Hippocampal formation (tissue), 2 donors: ENCODE measurements at places on chromosomes 4 and X.

DNA sequence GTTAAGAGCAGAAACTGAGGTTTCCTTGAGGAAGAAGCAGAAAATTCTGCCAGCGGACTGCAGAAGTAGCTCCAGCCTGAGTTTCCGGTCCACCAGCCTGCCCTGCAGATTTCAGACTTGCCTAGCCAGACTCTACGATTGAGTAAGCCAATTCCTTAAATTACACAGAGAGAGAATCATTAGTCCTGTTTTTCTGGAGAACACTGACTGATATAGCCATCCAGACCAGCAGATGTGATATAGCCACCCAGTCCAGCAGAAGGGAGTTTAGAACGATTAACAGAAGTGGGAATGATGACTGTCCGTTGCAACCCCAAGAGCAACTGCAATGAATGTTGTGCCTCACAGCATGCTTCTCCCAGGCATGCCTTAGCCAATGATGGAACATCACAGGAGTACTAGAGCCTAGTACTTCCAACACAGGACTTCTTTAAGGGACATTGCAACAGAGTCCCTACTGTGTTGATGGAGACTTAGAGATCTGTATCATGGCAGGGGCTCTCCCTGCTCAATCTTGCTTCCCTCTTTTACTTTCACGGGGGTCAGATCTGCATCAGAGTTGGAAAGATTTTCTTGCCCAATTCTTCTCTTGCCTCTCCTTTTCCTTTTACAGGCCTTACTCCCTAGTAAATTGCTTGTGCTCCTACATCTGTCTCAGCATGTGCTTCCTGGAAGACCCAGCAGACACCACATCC lies 264.6 kb upstream of the CLNK start:
- DNase-seq: no peak

DNA sequence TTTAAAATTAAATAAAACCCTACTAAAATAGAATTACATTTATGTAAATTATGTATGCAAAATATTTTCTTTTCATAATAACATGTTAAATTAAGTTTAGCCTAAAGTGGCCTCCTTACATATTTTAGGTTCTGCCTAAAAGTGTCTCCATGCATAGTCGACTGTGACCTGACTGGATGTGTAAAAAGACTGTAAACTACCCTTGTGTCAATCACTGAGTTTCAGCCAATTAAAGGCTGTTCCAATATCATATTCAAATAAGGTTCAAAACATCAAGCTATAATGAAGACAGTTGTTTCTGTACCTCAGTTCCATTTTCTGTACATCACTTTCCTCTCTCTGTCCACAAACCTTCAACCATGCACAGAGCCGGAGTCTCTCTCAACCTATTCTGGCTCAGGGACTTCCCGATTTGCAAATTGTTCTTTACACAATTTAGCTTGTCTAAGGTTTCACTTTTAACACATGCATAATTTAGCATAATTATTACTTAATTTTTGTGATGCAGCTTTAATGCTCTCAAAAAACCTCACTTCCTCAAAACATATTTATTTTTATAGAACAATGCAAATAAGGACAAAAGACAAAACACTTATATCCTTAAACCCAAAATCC lies 60.1 kb downstream of the SH3RF1 start:
- no peak for DNase-seq

DNA sequence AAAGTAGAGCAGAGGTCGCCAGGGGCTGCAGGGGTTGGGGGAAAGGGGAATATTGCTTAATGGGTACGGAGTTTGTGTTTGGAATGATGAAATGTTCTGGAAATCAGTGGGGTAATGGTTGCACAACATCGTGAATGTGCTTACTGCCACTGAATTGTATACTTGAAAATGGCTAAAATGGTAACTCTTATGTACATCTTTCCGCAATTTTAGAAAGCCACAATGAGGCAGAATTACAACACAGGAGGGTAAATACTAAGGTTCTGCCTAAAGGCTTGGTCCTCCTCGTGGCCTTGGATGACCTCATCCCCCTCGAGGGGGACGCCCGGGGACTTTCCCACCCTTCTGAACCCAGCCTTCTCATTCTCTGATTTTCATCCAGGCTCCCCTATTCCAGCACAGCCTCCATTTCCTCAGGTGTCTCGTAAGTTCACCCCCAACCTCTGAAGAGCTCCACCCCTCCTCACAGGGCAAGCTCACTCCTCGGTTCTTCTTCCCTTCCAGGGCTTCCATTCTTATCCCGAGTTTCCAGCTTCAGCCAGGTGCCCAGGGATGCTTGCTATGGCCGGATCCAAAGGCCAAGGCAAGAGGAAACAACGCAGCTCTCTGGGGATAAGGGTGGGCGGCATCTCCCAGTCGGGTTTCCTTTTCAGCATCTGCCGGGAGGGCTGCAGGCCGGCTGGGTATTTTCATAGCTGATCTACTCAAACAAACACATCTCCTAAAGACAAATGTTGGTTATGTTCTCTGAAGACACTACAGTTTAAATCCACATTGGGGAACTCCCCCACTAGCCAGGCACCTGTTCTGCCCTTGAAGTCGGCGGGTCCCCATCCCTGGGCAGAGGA lies 71.3 kb upstream of the ACSL1 start:
- no peak for DNase-seq

DNA sequence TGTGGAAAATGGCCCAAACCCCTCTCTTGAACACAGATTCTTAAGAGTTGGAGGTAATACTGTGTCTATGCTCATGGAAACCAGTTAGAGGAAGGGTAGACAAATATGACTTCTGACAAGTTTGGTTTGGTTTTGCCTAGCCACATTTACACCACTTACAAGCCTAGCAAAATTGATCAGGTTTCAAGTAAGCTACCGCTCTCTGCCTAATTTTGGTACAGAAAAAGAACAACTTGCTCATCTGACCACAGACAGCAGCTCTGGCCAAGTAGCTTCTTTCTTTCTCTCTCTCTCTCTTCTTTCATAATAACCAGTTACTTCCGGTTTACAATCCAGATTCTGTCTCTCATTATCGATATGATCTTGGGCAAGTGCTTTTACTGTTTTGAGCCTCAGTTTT lies 260.0 kb downstream of the GLUD2 start:
- DNase-seq: no peak

GRCh38 chr4:100189820-100190642 lies at the start of gene DDIT4L:
Gene DDIT4L (minus strand): TSS chr4:100190468. CDS start chr4:100189983, 485 bp downstream.
- DNase-seq: no peak

DNA sequence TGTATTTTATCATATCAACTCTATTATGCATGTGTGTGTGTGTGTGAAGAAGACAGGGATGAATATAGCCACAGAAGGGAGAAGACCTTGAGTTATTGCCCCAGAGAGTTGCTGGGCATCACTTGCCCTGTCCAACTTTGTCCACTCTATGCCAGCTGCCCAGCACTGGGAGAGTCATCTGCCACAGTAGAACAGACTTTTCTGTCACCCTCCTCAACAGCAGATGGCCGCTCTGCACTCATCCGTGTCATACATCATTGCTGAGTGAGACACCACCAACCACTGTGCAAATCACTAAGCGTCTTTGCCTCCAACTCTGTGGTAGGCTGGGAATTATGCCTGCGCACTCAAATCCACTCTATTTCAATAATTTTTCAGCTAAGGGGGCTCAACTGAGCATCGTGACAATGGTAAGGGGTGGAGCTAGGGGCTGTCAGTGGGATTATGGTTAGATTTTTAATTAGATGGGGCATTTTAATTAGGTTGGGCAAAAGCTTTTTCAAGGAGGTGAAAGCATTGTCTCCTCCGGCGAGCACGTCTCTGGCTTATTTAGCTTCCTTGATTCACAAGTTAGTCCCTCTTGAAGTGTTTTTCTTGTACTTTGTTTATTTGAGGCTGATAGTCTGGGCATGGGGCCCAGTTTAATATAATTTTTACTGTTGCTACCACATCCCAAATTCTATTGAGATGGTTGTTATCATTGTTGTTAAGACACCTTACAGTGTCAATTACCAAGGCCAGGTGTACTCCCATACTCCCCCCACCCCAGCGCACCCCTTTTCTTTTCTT lies 100.1 kb upstream of the KLF3 start:
- DNase-seq: peak; percentile 72

- no peak for DNase-seq
Observed at GRCh38 chrX:109691277-109691676, 41.8 kb downstream of the ACSL4 start.

- DNase-seq: no peak
Observed at GRCh38 chr4:168797194-168797593, 212.9 kb downstream of the CBR4 start.

DNA sequence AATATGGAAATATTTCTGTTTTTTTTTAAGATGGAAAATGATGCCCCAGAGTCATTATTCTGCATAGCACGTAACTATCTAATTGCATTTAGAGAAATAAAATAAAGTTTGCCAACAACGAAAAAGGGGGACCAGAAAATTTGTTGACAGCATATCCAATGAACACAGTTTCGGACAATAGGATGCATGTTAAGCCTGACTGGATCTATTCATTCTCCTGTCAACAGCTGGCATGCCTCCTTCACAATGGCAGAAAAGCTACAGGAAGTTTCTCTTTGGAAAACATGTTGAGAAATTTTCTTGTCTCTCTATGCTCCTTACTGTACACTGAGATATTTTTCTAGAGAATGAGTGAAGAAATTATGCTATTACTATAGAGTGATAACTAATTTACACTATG lies 262.5 kb downstream of the GRID2 start:
- DNase-seq: no peak

DNA sequence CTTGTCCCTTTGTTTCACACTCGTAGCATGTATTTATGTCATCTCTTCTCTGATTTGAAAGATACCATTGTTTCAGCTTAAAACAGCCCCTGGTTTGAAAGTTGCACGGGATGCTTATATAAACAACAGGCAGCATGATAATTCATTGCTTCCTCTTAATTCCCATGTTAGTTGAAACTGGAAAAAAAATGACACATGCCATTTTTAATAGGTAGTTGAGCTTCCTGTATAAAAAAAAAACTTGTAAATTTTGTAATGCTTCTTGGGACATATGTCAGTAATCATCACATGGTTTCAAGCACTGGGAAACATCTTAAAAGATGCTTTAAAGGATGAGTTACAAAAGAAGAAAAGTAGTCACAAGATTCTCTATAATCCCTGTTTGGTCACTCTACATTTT lies 243.0 kb downstream of the PALLD start:
- no peak for DNase-seq

DNA sequence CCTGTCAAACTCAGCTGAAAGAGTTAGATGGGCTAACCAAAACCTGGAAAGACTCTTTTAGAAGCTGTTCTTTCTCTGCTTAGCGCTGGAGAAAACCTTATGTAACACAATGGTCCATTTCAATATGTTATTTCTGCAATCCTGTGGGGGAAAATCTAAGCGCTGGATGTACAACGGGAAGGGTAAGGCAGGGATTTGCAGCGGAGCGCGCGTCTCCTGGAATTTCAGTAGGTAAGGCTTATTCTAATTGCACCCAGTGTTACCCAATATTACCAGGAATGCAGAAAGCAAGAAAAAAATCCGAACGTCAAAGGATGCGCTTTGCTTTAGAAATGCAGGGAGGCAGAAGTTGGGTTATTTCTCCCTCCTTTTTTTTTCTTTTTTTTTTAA lies 2.0 kb downstream of the HS3ST1 start:
- no peak for DNase-seq

DNA sequence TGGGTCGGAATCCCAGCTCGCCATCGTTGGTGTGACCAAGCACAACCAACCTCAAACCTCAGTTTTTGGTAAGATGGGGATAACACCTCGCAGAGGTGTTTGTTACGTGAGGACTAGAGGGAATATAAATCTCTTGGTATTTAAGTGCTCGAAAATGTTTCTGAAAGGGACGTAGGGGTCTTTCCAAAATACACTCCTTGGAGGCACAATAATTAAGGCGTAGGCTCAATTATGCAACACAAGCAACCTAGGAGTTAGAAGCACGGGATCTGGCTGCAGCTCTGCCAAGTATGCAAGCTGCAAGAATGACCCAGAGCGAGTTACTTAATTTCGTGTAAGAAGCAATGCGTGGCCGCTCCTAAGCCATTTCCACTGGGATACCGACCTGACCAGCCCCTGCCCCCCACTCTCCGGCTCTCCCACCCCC lies 552 bp downstream of the ADH5 start:
- DNase-seq: peak; percentile 58

DNA sequence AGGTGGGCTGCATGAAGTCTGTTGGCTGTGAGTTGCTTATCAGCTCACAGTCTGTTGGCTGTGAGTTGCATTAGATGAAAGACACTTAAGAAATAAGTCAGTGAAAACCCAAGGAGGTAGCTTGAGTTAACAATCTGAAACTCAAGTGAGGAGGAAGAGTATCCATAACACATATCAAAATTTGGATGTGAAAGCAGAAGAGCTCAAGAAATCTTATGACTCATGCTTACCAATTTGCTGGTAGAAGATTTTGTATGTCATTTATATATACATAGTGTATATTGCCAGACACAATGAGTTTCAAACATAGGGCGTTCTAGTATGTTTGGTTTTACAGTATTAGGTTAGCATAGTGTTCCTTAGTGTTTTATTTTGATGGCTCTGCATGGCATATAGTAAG lies 107.4 kb downstream of the DDIT4L start:
- no peak for DNase-seq

DNA sequence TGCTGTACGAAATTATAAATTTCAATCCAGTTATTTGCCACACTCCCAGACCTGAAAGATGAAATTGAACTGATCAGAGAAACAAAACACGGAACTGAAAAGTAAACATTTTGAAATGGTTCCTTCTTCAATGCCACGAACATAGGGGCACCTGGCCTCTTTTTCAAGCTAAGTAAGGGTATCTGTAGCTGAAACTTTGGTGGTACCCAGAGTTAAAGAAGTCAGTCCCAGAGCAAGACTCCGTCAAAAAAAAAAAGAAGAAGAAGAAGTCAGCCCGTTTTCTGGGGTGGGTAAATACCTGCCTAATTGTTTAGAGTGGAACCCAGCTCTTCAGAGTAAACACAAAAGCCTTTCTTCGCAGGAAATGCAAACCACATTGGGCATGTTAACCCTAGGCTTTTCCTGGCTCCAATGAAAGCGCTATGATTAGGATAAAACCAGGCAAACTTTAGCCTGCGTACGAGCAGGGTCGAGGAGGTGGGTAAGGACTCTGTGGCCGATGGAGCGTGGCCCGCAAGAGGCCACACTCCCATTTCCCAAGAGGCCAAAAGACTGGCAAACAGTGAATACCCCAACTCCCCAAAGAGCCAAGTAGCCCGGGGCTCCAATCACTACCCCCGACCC lies 1.3 kb downstream of the ANTXR2 start:
- DNase-seq: no peak

GRCh38 chrX:80432863-80433262 lies 12.6 kb downstream of the TENT5D start:
- no peak for DNase-seq

DNA sequence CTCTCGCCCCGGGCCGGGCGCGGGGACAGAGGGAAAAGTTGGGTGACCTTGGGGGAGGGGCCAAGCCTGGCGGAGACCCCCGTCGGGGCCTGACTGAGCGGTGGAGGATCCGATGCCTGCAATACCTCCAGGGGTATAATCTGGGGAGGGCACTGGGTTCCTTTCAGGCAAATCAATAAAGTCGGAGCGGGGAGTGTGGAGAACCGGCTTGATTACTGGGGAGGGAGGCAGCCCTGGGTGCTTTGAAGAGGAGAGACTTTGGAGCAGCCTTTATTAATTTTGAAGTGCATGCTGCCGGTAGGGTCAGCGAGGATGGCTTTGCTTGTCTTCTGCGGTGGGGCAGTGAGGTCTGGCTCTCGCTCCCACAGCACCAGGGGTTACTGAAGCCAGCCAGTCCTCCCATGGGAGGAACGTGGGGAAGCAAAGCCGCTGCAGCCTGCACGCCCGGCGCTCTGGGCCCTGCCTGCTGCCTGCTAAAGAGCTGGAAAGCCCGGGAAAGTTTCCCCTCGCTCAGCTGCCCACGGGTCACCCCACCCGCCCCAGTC lies 403 bp upstream of the LGI2 start:
- peak; percentile 18 for DNase-seq

- no peak for DNase-seq
Observed at GRCh38 chr4:177100307-177100706, 209.4 kb upstream of the NEIL3 start.

GRCh38 chr4:178255172-178255571 lies 812.9 kb upstream of the AGA start:
- DNase-seq: no peak
